Common myeloid progenitor, CD34-positive (primary cell): ENCODE measurements at places on chromosomes 1 and 21.

DNA sequence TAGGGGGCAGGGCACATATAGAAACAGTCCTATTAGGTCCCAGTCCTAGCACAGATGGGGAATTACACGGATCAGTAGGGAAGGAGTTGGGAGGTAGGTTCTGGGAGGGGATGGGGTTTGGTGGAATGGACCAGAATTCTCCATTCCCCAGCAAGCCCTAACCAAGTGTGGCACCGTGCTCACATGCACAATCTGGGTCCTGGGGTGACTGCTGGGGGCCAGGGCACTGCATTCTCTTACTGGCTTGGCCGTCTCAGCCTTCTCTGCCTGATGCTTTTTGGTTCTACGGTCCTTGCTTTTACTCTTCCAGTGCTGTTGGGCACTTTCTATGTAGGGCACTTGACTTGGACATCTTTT is 53.9 kb downstream of the NENF start:
- no peaks in the 10 kb centered on the region for H3K27me3 ChIP-seq
- no peak overlapping the region for H3K4me3 ChIP-seq
- no peaks in the 10 kb centered on the region for H3K36me3 ChIP-seq
- H3K27ac ChIP-seq, result no peak overlapping the region

- no peak for DNase-seq
- H3K4me3 ChIP-seq, result no peak overlapping the region
- H3K4me1 ChIP-seq, result peaks cover 5% of the 10 kb centered on the region
- H3K27me3 ChIP-seq, result no peaks in the 10 kb centered on the region
- H3K36me3 ChIP-seq, result no peaks in the 10 kb centered on the region
These were observed 228.8 kb downstream of the CAMTA1 start for GRCh38 chr1:7013833-7014639.

GRCh38 chr1:39842836-39843235 is 40.5 kb downstream of the TRIT1 start:
- H3K4me3 ChIP-seq, result no peak overlapping the region
- peaks cover 21% of the 10 kb centered on the region for H3K4me1 ChIP-seq
- no peaks in the 10 kb centered on the region for H3K27me3 ChIP-seq
- no peak overlapping the region for H3K27ac ChIP-seq
- no peak for DNase-seq

DNA sequence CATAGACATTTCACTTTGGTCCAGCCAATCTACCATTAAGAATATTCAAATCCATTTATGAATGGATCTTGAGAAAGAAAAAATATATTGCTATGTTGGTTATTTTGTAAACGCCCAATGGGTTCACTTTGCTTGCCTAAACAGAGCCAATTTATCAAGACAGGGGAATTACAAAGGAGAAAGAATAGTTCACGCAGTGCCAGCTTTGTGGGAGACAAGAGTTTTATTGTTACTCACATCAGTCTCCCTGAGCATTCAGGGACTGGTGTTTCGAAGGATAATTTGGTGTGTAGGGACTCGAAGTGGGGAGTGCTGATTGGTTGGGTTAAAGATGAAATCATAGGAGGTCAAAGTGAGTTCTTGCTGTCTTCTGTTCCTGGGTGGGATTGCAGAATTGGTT is 135.3 kb downstream of the GABPA start:
- DNase-seq, result no peak
- no peaks in the 10 kb centered on the region for H3K36me3 ChIP-seq
- H3K4me3 ChIP-seq, result no peak overlapping the region
- H3K4me1 ChIP-seq, result no peaks in the 10 kb centered on the region
- no peak overlapping the region for H3K27ac ChIP-seq

- H3K36me3 ChIP-seq, result no peaks in the 10 kb centered on the region
- no peak overlapping the region for H3K4me3 ChIP-seq
- H3K27ac ChIP-seq, result no peak overlapping the region
These were observed 120.0 kb downstream of the SETD4 start for GRCh38 chr21:35940074-35940927.

GRCh38 chr1:117341123-117341522 is 26.1 kb upstream of the MAN1A2 start:
- H3K4me1 ChIP-seq, result no peaks in the 10 kb centered on the region
- H3K4me3 ChIP-seq, result no peak overlapping the region
- no peaks in the 10 kb centered on the region for H3K27me3 ChIP-seq
- DNase-seq, result no peak
- no peaks in the 10 kb centered on the region for H3K36me3 ChIP-seq

DNA sequence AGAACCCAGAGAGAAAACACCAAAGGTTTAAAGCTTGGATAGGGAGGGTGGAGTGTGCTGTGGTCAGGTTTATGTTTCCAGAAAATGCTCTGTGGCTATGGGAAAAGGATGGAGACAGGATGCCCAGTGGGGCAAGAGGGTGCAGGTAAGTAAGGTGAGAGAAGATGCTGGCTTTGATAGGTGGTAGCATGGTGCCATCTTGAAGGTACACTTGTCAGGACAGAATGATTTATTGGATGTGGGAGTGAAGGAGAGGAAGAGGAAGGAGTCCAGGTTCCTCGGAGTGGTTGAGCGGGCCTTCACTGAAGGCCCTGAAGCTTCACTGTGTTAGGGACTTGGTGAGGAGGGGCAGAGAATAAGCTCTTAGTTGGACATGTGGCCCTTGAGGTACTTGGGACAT is 3.6 kb downstream of the PTPRF start:
- H3K4me3 ChIP-seq, result no peak overlapping the region
- H3K36me3 ChIP-seq, result no peaks in the 10 kb centered on the region
- H3K27me3 ChIP-seq, result peaks cover 6% of the 10 kb centered on the region
- DNase-seq, result no peak

GRCh38 chr1:181714428-181714827 is 231.1 kb downstream of the CACNA1E start:
- H3K4me3 ChIP-seq, result no peak overlapping the region
- no peaks in the 10 kb centered on the region for H3K27me3 ChIP-seq
- DNase-seq, result no peak
- H3K4me1 ChIP-seq, result no peaks in the 10 kb centered on the region

DNA sequence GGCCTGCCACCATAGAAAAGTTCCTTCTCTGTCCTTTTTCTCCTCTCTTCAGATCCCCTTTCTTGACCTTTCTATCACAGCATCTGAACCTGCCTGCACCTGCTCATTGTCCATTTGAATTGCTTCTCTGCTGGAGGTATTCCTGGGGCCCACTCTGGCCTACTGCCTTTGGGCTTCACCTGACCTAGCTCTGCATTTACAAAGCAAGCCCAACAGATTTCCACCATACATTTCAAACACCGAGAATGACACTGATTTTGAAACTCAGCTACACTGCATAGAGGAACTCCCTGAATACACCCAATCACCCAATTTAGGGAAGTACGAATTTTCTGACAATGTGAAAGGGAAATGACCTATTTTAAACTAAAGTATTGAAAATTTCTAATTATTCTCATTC is 284.5 kb upstream of the USP25 start:
- H3K4me1 ChIP-seq, result peaks cover 34% of the 10 kb centered on the region
- H3K4me3 ChIP-seq, result peak overlapping the region; percentile 2
- H3K36me3 ChIP-seq, result no peaks in the 10 kb centered on the region

GRCh38 chr21:38258521-38259485 is 2.0 kb downstream of the KCNJ15 start:
- no peaks in the 10 kb centered on the region for H3K27me3 ChIP-seq
- H3K27ac ChIP-seq, result no peak overlapping the region
- no peaks in the 10 kb centered on the region for H3K36me3 ChIP-seq

DNA sequence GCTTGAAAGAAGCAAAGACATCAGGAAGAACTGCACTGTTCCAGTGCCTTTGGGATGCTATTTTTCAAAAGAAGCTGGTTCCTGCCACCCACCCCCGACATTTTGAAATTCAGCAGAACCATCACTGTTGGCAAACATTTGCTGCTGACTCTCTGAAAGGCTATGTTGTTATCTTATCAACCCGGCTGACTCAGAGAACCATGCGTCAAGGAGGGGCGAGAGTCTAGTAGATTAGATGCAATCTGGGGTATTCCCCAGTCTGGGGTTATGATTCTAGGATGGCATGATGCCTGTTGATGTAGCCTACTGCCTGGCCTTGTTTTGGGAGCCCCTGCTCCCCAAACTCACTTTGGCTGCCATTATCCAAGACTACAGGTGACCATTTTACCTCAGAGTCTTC is 267.8 kb upstream of the RUNX1 start:
- H3K4me3 ChIP-seq, result no peak overlapping the region
- H3K27ac ChIP-seq, result no peak overlapping the region

DNA sequence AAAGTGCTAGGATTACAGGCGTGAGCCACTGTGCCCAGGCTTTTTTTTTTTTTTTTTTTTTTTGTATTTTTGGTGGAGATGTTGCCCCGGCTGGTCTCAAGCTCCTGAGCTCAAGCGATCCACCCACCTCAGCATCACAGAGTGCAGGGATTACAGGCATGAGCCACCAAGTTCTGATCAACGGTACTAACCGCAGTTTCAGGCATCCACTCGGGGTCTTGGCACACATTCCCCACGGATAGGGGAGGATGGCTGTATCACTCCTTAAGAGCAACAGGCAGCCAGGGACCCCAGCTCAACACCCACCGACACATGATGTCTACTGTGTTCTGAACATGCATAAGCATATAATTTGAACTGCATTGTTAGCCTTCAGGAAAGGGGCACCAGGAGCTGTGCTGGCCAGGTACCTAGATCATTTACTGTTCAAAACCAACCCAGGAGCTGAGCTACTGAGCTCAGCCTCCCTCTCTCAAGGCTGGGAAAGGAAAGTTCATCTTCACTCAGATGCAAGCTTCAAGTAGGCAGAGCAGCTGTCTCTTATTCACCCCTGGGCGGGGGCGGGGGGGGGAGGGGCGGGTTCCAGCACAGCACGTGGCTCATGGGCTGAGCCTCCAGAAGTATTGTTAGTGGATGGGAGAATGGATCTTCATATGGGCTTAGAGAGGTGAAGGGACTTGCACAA is 24.7 kb downstream of the CAPZB start:
- H3K4me1 ChIP-seq, result peaks cover 32% of the 10 kb centered on the region
- H3K4me3 ChIP-seq, result no peak overlapping the region
- DNase-seq, result no peak
- H3K36me3 ChIP-seq, result no peaks in the 10 kb centered on the region
- H3K27ac ChIP-seq, result no peak overlapping the region

- DNase-seq, result no peak
- peaks cover 18% of the 10 kb centered on the region for H3K4me1 ChIP-seq
- H3K4me3 ChIP-seq, result no peak overlapping the region
- no peak overlapping the region for H3K27ac ChIP-seq
These were observed 4.5 kb downstream of the FBXO2 start for GRCh38 chr1:11649624-11650330.

- H3K4me1 ChIP-seq, result no peaks in the 10 kb centered on the region
- H3K27ac ChIP-seq, result no peak overlapping the region
- H3K36me3 ChIP-seq, result no peaks in the 10 kb centered on the region
- H3K4me3 ChIP-seq, result no peak overlapping the region
These were observed 13.6 kb upstream of the TRIM17 start for GRCh38 chr1:228430243-228430642.
